HT-29 (cell line): ENCODE measurements at places on chromosomes 12 and 14.
A peak's percentile ranks its signal among the peaks of the same experiment; 100 is the strongest.

GRCh38 chr12:82504409-82504808, 146.1 kb downstream of the METTL25 start:
- DNase-seq: no peak

DNA sequence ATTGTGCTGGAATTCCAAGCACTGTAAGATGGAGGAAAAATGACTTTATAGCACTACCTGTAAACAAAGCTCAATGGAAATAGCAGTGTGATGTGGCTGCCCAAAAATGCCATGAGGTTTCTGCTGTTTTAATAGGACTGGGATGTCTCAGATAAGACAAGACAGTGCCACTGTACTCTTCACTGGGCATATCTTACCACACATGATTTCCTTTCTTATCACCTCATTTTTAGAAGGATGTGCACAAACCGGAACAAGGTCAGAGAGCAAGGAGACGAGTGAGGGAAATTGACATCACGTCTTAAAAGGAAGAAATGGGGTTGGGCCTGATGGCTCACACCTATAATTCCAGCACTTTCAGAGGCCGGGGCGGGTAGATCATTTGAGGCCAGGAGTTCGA, 38.4 kb upstream of the FGD4 start:
- DNase-seq: no peak

- no peak for DNase-seq
Observed at GRCh38 chr12:4506430-4506829, 32.3 kb upstream of the RAD51AP1 start.

- peak; percentile 48 for DNase-seq
Observed at GRCh38 chr12:1496162-1496900, 98.0 kb downstream of the FBXL14 start.

GRCh38 chr14:56884617-56885016, 74.3 kb upstream of the OTX2 start:
- DNase-seq: no peak

GRCh38 chr14:39005044-39005880, 97.8 kb downstream of the SEC23A start:
- DNase-seq: no peak

DNA sequence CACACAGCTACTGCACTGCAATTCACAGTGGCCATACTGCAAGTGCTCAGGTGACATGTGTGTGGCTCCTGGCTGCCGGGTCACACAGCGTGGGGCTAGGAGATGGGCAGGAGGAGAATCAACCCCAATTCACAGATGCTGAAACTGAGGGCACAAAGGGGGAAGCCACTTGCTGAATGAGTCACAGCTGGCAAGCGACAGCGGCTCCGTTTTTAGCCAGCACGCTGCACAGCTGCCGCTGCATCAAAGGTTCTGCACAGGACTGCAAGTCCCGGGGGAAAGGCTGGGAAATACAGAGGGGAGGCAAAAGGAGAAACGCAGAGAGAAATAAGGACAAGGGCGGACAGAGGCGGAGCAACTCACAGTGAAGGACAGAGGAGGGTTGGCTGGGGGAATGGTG, 57.9 kb downstream of the KDM2B start:
- no peak for DNase-seq

- DNase-seq: no peak
Observed at GRCh38 chr12:5567016-5567725, 135.3 kb downstream of the NTF3 start.

GRCh38 chr12:66860752-66861750, 182.2 kb upstream of the GRIP1 start:
- peak; percentile 67 for DNase-seq

DNA sequence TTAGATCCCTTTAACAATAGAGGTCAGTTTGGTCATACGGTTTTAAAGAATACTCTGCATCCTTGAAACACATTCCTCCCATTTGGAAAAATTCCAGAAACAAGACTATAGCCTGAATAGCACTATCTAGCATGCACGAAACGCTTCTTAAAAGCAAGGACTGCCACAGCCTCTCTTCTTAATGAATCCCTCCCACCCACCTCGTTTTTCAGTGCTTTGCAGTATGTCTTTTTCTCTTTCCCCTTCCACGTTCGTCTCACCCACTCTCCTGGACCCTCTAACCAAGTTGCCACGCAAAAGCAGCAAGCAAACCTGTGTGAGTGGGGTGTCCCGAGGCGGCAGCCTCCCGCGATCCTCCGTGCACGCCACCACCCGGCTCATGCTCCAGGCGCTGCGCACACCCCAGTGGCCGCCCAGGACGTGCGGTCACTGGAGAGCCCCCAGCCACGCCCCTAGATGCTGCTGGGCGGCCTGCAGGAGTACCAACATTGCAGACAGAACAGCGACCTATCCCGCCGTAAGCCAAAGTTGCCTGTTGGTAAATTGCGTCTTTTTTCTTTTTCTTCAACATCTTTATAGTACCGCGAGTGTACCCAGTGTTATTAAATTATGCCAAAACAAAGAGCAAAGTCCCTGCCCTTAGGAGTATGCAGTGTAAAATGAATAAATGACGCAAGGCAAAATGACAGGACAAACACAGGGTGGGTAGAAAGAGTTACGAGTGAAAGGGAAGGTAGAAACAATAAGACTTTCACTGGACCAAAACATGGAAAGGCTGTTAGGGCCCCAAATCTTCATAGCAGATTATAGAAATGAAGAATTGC, at the start of gene SLC38A4:
TSS of gene SLC38A4 (minus strand) at position 407 of the 824 bp plus-strand sequence. CDS start 32,926 bp downstream, outside the sequence.
- peak; percentile 53 for DNase-seq

GRCh38 chr14:105047283-105048016, 17.8 kb downstream of the GPR132 start:
- no peak for DNase-seq

GRCh38 chr12:108204117-108204987, 75.3 kb downstream of the WSCD2 start:
- DNase-seq: no peak

- no peak for DNase-seq
Observed at GRCh38 chr12:617304-617915, 45.8 kb downstream of the NINJ2 start.

DNA sequence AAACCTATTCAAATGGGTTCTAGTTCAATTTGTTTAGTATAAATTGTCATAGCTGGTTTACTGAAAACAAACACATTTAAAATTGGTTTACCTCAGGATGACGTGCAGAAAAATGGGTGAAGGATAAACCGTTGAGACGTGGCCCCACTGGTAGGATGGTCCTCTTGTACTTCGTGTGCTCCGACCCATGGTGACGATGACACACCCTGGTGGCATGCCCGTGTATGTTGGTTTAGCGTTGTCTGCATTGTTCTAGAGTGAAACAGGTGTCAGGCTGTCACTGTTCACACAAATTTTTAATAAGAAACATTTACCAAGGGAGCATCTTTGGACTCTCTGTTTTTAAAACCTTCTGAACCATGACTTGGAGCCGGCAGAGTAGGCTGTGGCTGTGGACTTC, 8.3 kb downstream of the CALM1 start:
- DNase-seq: no peak

- DNase-seq: no peak
Observed at GRCh38 chr14:104693482-104694431, 4.3 kb downstream of the INF2 start.

- no peak for DNase-seq
Observed at GRCh38 chr14:63288853-63289252, 29.9 kb downstream of the GPHB5 start.

DNA sequence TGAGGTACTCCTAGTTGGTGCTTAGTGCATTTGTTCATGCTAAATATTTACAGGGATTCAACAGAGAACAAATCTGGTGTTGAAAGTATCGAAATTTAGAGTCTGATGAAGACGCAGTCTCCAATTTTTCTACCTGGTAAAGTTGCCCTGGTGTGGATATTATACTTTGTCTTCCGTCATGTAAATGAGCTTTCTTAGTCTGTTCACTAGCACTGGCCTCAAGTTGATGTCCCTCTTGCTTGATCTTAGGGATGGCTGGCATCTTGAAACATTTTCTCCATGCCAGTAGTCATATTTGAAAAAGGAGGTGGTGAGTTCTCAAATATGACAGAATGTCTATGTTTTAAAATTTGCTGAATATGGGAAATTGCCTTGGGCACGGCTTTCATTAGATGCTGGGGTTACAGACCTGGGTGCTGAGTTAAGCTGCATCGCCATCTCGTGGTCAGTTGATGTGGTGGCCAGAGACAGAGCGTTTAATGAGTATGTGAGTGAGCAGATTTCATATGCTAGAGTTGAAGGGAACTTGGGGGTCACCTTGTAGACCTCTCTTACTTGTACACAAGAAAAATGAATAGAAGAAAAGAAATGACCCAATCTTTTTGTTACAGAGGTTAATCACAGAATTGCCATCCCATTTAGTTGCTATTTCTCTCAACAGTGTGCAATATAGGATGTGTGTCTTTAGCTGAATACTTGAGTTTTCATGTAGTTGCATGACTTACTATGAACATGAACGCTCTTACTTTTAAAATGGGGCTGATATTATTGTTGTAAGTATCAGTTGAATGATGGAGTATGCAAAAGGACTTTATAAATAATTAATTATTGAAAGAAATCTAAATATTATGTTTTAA, 172.8 kb upstream of the DCN start:
- DNase-seq: peak; percentile 85

DNA sequence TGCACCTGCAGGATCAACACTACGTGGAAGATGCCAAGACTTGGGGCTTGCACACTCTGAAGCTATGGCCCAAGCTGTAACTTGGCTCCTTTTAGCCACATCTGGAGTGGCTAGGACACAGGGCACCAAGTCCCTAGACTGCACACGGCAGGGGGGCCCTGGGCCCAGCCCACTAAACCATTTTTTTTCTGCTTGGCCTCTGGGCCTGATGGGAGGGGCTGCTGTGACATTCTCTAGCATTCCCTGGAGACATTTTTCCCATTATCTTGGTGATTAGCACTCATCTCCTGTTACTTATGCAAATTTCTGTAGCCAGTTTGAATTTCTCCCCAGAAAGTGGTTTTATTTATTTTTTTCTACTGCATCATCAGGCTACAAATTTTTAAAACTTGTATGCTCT, 1080.7 kb downstream of the LRFN5 start:
- DNase-seq: no peak

- no peak for DNase-seq
Observed at GRCh38 chr12:80707830-80708258, 410 bp downstream of the MYF6 start.

- DNase-seq: peak; percentile 63
Observed at GRCh38 chr14:69107407-69108003, 45.4 kb downstream of the DCAF5 start.

DNA sequence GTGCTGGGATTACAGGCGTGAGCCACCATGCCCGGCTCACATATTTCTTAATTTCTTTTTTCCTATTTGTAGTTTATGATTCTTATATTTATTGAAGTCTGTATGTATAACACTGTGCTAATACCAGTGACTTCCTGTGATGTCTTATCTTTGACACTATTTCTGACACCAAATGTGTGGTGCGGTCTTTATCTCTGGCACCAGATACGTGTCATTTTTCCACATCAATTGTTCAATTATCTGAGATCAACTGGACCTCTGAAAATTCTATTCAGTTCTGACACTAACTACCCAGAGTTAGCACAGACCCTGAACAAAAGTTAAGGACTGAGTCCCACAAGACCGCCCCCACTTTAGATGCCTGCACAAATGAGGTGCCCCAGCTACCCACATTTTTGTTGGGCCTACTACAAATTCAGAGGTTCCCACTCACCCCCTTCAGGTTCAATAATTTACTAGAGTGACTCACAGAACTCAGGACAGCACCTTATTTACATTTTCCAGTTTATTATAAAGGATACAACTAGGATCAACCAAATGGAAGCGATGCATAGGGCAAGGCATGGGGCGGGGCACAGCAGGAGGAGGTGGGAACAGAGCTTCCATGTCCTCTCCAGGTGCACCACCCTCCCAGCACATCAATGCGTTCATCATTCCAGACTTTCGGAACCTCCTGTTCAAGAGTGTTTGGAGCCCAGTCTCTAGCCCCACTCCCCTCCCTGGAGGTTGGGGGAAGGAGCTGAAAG, 11.6 kb upstream of the SRSF9 start:
- no peak for DNase-seq

DNA sequence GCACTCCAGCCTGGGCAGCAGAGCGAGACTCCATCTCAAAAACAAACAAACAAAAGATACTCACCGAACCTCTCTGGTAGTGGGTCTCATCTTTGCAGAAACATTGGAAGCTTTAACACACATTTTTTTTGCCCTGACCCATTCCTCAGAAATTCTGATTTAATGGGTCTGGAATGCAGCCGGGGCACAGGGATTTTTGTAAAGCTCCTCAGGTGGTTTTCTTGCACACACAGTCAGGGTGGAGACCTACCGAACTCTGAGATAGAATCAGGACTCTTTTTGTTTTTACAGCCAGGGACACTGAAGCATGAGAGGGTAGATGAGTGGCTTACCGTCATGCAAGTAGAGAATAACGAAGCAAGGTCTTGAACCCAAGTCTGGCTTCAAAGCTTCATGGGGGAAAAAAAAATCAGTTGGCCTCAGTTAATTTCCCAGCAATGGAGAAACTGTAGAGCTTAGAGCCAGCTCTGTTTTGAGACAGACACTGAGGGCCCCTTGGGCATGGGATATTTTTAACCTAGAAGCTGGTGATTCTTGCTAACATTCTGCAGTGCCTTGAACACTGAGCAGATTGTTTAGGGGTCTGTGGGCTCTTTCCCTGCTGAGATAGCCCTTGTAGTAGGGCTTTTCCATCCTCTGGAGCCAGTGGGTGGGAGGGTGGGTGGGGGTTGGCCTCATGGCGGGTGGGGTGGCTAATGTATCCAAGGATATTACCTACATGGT, 4.8 kb downstream of the RNU4-2 start:
- no peak for DNase-seq

- DNase-seq: no peak
Observed at GRCh38 chr12:49936925-49937324, 13.6 kb upstream of the AQP2 start.

DNA sequence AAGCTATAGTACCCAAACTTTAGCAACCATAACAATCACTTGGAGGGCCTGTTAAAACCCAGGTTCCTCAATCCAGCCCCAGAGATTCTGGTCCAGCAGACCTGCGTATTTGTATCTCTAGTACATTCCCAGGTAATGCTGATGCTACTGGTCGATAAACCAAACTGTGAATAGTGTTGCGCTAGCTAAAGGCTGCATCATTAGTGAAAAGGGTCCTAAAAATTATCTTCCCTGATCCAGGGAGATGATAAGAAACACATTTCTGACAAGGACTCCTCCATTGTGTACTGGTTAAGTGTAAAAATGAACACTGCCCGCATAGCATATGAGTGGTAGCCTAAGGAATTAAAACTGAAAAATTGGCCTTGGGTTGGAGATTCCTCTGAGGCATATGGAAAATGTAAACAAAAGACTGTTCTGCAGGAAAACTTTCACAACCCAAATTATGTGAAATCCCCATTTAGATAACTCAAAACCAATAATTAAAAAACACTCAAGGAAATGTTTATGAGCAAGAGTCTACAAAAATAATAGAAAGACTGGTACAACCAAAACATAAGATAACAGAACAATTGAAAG, 322.7 kb downstream of the CEP128 start:
- no peak for DNase-seq

DNA sequence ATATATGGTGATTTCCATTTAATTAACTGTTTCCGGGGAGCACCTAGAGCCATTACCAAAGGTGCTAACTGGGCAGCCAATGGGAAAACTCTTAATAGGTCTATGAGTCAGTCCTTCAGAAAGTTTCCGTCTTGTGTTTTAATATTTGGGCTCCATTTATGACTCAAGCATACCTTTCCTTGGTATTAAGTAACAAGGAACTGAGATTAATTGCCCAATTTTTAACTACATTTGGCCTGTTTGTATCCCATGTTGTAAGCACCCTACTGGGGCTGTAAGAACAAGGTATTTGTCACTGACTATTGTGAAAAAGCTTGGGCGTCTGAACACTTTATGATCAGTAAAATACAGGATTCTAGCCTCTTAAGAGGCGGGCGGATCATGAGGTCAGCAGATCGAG, 62.8 kb upstream of the FOXN3 start:
- DNase-seq: no peak
